ENCODE measurements at places on chromosomes 1 and 21.

DNA sequence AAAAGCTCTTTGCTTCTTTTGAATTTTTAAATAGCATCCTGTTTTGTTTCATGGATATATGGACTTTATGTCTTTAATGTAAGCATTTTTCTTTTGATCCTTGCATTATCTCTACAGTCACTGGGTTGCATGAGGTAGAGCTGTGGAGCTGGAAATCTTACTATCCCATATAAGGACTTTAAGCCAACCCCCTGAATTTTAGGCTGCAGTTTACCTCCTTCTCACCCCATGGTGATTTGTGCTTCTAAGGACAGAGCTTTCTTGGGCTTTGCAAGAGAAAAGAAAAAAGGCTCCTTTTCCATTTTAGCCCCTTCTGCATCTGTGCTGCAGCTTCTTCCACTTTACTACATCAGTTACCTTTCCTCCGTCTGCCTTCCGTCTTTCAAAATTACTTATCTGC, 373.8 kb downstream of the HHAT start:
- DNase-seq = no peak

DNA sequence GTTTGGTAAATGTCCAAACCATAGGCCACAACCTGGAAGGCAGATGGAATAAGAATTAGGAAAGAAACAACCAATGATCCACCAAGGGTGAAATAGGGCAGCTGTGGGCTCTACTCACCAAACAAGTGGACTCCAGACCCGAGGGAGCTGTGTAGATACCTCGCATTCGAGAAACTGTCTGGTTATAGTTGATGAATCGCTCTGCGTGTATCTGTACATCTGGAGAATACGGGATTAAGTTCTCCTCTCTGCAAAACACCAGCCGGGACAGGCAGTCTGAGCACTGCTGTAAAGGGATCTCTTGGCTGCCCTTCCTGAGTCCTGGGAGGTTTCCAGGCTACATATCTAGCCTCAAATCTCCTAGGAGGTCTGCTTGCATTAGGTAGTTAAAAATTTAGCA, 9.4 kb upstream of the UBR4 start:
- no peak for DNase-seq

DNA sequence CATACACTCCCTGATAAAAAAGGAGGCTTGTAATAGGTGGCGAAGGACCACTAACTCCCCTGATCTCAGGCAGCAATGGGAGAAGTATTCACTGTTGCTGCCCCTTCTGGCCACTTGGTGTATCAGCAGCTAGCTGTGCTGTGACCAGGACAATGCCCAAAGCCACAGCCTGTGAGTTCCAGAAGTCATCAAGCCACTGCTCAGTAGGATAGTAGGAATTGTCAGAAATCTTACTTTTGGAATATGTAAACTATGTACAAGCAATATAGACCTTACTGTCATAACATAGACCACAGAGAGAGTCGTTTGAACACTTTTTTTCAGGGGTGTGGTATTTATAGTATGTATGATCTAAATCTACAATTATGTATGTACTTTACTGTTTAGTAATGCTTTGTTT, 248.3 kb upstream of the CAMK1G start:
- no peak for DNase-seq

DNA sequence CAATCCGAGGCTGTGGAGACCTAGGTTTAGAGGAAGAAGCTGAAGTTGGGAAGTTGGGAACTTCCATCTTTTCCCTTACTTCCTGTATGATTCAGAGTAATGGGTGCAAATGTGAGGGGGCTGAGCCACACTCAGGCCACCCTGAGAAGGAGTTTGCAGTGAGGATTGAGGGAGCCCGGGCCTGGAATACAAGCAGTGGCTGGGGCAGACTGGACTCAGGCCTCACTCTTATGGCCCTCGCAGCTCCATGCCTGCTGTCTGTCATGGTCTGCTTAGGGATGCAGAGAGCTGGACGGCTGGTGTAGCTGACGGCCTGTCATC, 73.7 kb upstream of the RAB4A start:
- no peak for DNase-seq

DNA sequence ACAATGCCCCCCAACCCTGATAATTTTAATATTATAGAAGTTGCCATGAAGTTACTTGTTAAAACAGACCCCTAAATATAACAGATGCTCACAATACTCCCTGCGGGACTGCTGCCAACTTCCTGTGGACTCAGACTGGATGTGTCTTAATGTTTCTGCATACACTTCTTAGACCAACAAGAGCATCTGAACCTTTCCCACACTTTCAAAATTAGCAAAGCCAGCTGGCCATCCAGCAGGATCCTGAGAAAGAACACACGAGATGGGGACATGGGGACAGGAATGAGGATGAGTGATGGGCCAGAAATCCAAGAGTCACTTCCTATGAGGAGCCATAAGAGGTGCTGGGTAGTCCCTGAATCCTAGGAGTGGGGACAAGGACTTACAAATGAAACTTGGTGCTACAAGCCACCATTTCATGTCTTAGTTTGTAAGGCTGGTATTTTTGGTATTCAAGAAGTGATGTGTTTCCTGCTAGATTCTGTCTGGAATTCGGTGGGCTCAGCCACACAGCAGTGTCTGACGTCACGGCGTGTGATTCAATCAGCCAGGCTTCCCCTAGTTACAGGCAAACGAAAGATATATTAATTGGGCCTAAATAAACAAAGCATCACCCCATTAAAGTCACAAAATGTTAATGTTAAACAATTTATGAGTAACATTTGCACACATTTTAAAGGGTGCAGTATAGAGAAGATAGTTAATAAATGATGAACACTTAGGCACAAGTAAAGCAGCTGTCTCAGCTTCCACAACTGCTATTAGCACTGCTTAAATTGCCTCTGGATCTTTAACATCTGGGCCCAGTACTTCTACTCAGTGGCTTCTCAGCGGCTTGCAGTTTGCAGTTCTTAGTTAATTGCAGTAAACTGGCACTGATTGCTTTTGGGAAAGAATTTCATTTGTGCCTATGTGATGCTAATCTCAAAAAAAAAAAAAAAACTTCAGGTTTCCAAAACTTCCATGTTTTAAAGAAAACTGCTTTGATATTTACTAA, 41.2 kb upstream of the RGS8 start:
- DNase-seq = no peak

GRCh38 chr1:87149241-87150041, 179.2 kb upstream of the LMO4 start:
- DNase-seq = no peak

DNA sequence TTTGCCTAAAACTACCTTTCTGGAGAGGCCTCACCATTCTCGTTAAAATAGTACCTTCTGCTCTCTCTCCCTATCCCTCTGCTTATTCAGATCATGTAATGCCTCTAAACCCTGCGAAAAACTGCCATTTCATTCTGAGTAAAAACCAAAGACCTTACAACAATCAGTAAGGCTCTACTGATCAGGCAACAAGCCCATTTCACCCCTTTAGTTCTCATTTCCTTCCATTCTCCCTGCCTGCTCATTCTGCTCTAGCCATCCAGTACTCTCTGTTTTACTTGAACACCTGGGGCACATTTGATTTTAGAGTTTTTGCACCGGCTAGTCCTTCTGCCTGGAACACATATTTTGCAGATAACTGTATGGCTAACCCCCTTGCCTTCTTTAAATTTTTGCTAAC, 187.8 kb downstream of the COQ8A start:
- DNase-seq = no peak

DNA sequence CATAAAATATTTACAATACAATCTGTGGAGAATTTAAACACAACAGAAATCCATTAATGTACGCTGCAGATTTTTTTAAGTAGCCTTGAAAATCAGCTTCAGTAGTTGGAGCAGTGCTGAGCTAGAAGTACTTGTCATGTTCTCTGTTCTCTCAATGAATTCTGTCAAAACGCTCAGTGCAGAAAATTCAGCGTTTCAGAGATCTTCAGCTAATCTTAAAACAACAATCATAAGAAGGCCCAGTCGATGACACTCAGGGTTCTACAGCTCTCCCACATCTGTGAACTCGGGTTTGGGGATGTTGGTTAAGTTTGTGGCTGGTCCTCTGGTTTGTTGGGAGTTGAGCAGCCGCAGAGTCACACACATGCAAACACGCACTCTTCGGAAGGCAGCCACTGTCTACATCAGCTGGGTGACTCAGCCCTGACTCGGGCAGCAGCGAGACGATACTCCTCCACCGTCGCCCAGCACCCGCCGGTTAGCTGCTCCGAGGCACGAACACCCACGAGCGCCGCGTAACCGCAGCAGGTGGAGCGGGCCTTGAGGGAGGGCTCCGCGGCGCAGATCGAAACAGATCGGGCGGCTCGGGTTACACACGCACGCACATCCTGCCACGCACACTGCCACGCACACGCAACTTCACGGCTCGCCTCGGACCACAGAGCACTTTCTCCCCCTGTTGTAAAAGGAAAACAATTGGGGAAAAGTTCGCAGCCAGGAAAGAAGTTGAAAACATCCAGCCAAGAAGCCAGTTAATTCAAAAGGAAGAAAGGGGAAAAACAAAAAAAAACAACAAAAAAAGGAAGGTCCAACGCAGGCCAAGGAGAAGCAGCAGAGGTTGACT, 161.2 kb downstream of the RUNX1 start:
- peak; percentile 56 for DNase-seq

GRCh38 chr1:217569021-217569420, 61.9 kb downstream of the GPATCH2 start:
- DNase-seq = no peak

- DNase-seq = no peak
Measured at GRCh38 chr21:42782723-42783242, 96.6 kb downstream of the WDR4 start.

GRCh38 chr1:160741092-160741501, 2.0 kb downstream of the SLAMF7 start:
- no peak for DNase-seq

- DNase-seq = no peak
Measured at GRCh38 chr1:114025609-114026401, 46.5 kb downstream of the OLFML3 start.

DNA sequence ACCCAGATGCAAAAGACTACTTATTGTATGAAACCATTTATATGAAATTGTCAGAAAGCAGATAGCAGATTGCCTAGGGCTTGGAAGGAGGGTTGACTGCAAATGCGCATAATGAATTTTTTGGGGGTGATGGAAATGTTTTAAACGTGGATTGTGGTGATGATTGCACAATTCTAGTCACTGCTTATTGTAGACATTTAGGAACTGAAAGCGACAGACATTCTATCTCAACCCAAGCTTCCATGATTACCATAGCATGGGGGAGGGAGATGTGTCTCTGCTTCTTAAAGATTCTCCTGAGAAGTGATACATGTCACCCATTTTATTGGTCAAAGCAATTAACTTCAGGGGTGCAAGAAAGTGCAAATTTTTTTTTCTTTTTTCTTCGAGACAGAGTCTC, 2.8 kb upstream of the MTF2 start:
- DNase-seq = no peak

GRCh38 chr1:168783458-168784210, 54.6 kb upstream of the DPT start:
- no peak for DNase-seq

DNA sequence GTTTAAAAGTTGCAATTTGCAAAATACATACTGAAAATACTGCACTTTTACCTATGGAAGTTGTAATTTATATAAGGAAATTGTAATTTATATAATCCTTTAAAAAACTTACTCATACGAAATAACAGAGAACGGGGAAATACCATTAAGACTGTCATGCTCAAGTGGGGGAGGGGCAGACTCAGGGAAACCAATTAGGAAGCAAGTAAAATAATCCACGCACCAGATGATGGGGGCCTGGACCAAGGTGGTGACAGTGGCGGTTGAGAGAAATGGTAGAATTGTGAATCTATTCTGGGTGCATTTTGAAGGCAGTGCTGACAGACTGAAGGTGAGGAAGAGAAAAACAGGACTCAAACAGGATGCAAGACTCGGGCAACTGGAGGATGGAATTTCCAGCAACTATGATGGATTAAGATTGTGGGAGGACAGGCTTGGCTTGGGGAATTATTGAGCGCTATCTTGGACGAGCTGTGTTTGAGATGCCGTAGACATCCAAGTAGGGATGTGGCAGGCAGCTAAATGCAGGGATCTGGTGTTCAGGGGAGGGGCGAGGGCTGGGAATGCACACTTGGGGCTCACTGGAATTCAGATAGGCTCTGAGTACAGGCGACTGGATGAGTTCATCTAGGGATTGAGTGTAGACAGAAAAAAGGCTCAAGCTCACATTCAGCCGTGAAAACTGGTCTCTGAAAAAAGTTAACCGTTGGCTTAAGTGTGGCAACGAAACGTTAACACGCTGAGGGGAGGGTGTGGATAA, 977 bp downstream of the LCA5L start:
- DNase-seq = no peak

DNA sequence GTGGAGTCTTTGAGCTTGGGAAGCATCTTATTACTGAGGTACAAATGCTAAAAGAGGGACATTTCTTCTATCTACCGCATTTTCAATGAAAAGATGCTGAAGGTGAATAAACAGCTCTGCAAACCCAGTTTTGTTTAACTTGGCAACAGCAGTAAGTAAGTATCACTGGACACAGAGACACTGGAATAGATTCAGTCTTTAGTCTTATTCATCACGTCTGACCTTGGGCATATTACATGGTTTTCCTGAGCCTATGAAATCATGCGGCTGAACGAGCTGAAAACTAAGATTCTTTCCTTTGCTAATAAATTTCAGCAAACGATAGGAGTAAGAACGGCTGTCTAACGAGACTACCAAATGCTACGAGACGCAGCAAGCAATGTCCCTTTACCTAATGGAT, 207.4 kb downstream of the GABPA start:
- DNase-seq = no peak

GRCh38 chr1:36463463-36463802, 751 bp downstream of the MRPS15 start:
- no peak for DNase-seq

DNA sequence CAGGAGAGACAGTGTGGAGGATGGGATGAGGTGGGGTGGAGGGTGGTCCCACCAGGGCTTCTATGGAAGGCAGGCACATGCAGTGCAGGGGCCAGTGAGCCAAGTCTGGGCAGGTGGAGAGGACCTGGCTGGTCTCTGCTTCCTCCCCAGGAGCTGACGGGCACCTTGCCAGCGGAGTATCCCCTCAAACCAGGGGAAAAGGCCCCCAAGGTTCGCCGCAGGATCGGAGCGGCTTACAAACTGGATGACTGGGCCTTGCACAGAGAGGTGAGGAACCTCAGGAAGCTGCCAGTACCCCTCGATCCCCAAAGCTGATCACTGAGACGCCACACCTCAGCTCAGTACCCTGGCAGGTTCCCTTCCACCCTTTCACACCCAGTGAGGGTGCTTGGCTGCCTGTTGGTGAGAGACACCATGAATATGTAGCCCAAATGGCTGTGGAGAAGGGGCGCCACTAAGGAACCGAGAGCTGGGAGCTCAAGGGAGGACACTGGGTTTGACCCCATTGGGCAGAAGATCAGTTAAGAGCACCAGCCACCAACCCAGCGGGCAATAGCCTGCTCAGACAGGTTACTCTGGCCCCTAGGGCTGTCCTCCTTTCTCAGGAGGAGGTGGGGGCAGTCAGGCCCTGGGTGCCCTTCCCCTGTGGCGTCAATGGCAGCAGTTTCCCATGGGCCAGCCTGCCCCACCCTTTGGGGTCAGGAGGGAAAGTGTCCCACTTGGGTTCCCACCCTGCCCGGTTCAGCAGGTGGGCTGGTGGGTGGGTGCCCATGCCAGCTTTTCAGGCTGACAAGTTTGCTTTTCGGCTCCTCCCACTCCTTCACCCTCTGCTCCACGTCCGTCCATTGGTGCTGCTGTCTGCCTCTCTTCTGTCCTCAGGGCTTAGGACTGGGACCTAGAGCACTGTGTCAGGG, 5.5 kb downstream of the INAVA start:
- no peak for DNase-seq

GRCh38 chr1:48285525-48285924, 63.0 kb downstream of the SLC5A9 start:
- no peak for DNase-seq

GRCh38 chr1:53087332-53088285, 25.6 kb downstream of the PODN start:
- DNase-seq = no peak

- no peak for DNase-seq
Measured at GRCh38 chr1:33826311-33826710, 37.6 kb upstream of the HMGB4 start.

Data from epithelial cell of proximal tubule (primary cell).